Stimulated activated CD4-positive, alpha-beta T cell treated with anti-CD3 and anti-CD28 coated beads, Interleukin-1b, Interleukin-23, amount 100 ng/mL, for 1 hour (primary cell): ENCODE measurements at places on chromosomes 4 and X.

GRCh38 chr4:17173300-17173699 is 274.9 kb upstream of the LDB2 start:
- no peak for DNase-seq

- DNase-seq: no peak
Measured at GRCh38 chr4:55002431-55002830, 123.0 kb downstream of the KDR start.

DNA sequence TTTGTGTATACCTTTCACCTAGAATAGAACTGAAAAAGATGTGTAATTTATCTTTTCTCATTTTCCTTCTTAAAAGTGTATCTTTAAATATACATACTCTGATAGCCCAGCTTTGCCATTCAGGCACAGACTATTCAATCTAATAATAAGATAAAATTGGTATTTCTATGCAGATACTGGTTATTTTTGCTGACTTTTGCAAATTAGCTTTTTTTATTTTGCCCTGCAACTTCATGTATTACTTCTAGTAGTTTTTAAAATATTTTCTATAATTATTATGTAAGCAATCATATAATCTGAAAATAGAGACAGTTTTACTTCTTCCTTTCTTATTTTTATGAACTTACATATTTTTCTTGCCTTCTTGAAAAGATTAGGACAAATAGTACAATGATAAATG is 45.4 kb upstream of the FREM3 start:
- DNase-seq: no peak

DNA sequence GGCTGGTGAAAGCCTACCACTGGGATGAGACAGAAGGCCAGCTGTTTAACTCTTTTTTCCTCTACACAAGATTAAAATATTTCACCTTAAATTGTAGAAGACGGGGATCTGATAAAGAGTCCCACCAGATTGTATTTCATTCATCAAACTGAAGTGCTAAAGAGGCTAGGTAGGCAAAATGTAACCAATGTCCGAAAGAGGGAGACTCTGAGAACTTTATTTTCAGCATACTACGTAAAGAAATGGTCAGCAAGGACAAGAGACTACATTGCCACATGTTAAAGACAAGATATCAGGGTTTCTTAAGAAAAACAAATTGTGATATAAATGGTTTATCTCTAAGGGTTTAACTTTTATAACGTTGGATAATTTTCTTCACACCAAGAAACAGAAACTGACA is 71.6 kb upstream of the INPP4B start:
- DNase-seq: no peak

DNA sequence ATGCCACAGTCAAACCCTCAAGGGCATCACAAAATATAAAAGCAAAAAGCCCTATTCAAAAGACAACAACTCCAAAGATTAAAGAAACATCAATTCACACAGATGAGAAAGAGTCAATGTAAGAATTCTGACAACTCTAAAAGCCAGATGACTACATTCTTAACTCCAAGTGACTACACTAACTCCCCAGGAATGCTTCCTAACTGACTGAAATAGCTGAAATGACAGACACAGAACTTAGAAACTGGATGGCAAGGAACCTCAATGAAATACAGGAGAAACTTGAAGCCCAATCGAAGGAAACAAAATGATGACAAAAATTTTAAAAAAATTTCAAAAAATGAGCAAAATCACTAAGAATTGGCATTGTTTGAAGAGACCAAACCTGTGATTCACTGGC is 1047.6 kb upstream of the PCDH10 start:
- DNase-seq: no peak

GRCh38 chrX:8433109-8434062 is 31.2 kb upstream of the VCX3B start:
- no peak for DNase-seq

DNA sequence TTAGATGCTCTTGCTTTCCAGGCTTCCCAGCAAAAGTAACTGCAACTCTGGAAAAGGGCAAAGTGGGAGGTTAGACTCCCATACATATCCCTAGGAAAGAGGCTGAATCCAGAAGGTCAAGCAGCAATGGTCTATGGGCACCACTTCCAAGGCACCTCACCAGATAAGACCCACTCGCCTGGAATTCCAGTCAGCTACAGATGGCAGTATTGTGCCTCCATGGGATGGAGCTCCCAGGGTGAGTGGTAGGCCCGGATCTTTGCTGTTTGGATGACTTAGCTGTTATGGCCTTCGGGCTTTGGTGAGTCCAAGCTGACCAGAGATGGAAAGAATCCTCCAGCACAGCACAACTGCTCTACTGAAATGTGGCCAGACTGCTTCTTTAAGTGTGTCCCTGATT is 688.0 kb downstream of the PCDH19 start:
- no peak for DNase-seq

DNA sequence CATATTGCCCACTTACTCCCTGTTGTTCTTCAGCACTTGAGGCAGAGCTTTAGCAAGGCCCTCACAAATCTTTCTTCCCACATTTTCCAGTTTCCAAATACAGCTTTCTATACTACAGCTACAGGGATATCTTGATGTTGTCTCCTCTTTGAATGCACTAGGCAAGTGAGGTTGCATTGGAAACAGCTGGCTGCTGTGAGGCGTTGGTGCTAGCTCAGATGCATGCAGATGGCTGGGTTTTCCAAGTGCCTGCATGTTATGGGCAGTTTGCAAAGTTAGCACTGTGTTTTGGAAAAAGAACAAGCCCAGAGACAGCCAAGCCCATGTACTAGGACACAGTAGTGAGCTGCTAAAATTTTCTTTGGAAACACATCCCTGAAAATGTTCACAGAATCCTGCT is 315.1 kb upstream of the RASGEF1B start:
- DNase-seq: no peak

DNA sequence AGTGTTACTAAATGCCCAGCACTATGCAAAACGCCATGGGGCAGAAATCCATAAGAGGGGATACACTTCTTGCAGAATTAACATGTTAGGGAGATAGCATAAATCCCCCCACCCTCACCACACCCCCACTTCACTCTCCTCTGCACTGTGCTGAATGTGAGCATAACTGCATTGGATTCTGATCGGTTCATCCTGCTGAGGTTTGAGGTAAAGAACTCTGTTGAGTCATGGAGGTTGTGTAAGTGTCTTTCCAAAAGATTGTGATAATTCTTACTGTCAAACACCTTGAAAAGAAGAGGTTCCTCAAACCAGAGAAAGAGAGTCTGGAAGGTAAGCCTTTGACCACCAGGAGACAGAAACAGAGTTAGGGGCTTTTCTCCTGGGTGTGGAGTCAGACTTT is 43.6 kb downstream of the RBM47 start:
- DNase-seq: no peak

DNA sequence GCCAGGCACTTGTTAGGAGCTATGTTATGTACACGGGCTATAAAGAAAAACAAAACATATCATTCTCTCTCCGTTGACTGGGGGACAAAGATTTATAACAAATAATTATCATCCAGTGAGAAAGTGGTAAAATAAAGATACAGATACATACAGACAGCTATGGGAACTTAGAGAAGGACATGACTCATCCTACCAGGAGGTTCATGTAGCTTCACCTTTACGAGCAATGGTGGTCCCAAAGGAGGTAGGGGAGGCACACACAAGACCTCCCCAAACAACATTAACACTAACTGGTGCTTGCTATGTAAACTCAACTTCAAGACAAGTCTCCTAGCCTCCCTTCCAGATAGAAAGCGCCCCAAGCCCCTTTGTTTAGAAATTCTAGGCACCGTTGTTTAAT is 8.9 kb downstream of the AMBN start:
- DNase-seq: no peak

GRCh38 chrX:133294126-133294525 is 76.0 kb upstream of the TFDP3 start:
- DNase-seq: no peak

GRCh38 chr4:73740353-73740778 is at the start of gene CXCL8:
Gene CXCL8 (plus strand): TSS chr4:73740569. CDS start chr4:73740659, 90 bp downstream.
- no peak for DNase-seq

GRCh38 chr4:106691749-106692148 is 323.2 kb upstream of the GIMD1 start:
- no peak for DNase-seq

DNA sequence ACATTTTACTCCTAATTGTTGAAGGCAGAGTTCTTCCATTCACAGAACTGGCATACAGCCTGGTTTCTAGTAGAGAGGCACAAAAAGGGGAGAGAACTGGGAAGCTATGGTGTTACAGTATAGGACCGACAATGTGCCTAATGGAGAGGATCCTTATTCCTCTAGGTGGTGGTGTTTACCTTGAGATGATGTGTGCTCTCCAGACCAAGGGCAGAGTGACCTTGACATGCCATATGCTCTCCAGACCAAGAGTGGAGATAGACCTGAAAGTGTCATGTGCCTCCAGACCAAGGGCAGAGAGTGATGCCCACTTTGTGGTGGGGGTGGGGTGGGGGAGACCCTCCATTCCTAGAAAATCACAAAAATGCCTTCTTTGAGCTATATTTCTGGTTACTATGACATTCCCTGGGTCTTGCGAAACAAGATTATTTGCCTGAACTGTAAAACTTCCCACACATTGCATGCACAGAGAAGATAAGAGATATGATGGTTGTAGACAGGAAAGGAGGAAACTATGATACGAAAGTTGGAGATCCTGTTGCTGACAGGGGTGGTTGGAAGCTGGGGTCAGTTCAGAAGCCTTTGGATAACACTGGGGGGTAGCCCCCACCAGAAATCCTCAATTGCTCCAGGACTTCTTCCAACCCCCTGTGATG is 119.7 kb downstream of the TEX13C start:
- no peak for DNase-seq

DNA sequence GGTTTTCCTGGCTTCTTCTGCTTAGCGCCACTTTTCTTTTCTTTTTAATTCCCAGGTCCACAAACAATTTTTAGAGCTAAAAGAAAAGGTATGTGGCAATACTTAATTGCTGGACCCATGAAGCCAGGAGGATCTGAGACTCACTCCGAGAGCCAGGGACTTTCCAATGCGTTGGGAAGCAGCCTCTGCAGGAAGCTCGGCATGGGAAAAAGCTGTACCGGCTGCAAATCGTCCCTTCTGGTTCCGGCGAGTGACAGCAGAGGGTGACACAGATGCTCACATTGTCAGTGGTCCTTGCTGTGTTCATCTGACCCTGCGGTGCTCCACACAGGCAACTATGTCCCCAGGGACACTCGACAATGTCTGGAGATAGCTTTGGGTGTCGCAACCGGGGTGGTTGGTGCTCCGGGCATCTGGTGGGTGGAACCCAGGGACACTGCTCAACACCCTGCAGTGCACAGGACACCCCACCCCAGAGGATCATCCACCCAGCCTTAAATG is 164.0 kb downstream of the PRKX start:
- DNase-seq: no peak

DNA sequence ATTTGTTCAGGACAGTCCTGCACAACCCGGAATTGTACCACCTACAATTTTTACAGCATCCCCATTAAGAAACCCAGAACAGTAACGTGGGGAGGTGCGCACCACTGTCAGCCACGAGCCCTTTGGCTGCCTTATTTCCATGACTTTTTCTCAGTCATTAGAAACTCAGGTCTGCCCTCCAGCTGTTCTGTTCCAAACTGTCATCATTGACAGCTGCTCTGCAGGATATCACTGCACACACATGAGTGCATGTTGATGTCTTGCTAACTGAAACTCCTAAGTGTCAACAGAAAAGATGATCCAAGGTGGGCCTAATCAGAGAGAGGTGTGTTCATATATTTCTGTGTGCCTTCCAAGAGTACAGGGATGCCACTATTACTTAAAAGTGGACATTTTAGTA is 123.4 kb downstream of the PARM1 start:
- no peak for DNase-seq

DNA sequence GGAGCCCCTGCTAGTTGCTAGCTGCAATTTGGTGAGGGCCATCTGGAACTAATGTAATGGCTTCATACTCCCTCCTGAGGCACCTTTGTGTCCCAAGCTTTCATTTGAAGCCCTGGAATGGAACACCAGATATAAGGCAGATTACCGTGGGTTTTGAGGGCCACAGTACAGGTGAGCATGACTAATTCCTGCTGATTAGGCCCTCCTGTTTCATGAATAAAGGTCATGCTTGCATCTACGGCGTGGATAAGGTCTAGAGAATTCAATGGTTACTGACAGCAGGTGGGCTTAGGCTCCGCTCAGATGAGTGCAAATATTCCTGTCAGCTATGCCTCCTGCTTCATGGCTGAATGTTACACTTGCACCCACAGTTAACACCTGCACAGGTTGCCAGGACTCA is 495.4 kb downstream of the NAP1L3 start:
- no peak for DNase-seq

- no peak for DNase-seq
Measured at GRCh38 chrX:7542587-7543380, 300.2 kb upstream of the VCX start.

DNA sequence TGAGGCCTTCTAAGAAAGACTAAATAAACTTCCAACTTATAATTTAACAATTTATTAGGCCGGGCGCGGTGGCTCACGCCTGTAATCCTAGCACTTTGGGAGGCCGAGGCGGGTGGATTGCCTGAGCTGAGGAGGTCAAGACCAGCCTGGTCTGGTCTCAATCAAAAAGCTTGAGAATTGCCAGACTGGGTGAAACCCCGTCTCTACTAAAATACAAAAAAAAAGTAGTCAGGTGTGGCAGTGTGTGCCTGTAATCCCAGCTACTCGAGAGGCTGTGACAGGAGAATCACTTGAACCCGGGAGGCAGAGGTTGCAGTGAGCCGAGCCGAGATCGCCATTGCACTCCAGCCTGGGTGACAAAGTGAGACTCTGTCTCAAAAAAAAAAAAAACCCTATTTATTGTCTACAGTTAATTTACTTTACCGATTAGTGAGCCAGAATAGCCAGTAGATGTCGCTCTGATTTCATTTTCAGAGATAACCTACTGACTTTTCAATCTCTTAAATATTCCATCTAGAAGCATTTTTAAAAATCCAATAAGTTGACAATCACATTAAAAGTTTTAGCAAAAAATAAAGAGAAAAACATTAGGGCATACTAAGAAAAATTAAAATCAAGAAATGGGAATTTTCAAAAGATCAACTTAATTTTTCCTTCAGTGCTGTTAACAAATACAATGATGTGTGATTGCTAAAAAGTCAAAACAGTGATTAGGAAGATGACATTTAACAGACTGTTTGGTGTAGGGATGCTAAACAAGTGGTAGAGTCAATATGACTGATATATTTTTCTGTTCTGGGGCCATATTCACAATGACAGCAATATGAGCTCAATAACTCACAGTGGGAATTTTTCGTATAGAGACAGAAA is 4.3 kb upstream of the SHROOM3 start:
- no peak for DNase-seq

GRCh38 chrX:111098874-111099273 is 2.9 kb downstream of the PAK3 start:
- no peak for DNase-seq
